ENCODE measurements at places on chromosomes 7 and 10.

- DNase-seq: no peak
These were observed 54.7 kb upstream of the NPTX2 start for GRCh38 chr7:98562381-98562823.

GRCh38 chr7:157523766-157524421, 187.1 kb downstream of the DNAJB6 start:
- DNase-seq: no peak

- no peak for DNase-seq
These were observed 37.0 kb upstream of the JAKMIP3 start for GRCh38 chr10:132028706-132029105.

DNA sequence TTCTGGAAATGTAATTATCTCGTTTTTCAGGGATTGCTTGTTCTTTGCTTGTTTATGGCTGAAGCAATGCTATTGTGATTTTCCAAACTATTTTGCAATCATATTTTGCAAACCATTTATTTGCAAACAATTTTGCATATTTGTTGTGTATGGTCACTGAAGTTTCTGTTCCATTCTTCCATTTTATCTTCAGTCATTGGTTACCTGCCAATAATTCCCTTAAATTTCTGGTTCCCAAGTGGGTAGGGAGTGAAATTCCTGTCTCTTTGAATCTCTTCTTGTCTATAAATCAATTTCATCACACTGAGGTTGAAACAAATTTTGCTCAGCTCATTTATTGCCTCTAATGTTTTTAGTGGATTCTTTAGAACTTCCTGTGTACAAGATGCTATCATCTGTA, 401.7 kb upstream of the VWC2 start:
- DNase-seq: no peak

DNA sequence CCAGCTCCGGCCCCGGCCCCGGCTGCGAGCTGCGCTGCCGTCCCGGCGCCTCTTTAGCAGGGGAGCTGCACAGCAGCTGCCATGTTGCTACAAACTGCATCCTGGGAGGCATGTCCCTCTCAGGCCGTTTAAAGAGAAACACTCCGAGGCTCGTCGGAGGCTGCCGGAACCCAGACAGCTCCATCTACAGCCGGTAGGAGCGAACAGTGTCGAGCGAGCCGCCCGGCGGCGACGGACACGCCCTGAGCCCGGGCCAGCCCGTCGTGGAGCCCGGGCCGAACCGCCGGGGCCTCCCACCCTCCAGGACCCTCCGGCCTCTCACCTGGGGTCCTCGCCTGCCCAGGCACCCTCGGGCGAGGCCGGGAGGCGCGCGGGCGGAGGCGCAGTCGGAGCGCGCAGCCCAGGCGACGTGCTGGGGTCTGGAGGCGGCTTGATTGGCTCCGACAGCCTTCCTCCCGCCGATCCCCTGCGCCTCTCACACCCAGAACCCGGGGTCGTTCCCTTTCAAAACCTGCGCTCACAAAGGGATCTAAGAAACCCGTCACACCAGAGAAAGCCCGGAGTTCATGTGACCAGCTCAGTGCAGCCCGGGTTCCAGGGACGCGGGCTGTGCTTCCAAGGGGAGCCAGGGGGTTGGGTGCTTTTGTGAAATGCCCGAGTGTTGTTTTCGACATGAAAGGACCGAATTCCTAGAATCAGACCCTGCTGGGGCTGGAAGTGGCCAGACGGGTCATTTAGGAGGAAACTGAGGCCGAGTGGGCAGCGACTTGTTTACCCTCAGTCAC, at the start of gene ZNF777:
Gene ZNF777, minus strand, starts transcription at position 570 of the 785 bp plus-strand sequence. CDS start 5,040 bp downstream, outside the sequence.
- DNase-seq: peak; percentile 95

- peak; percentile 27 for DNase-seq
These were observed 86.4 kb upstream of the KIF5B start for GRCh38 chr10:32142646-32143045.

- DNase-seq: no peak
These were observed 329.7 kb upstream of the ADARB2 start for GRCh38 chr10:2067015-2067414.

GRCh38 chr7:102908676-102909075, 4.1 kb upstream of the LRRC17 start:
- no peak for DNase-seq

GRCh38 chr7:100641860-100642533, 645 bp upstream of the TFR2 start:
- DNase-seq: no peak

Measured in AG08395 (cell line).